Naive thymus-derived CD8-positive, alpha-beta T cell (primary cell): ENCODE measurements at places on chromosomes 7 and 10. TPM values are rescaled to one million over a fixed set of nuclear protein-coding genes. Genes with fewer than 3 reads are reported as not detected.

DLX5 gene
- not detected for total RNA-seq

- no peaks in the 10 kb centered on the region for H3K36me3 ChIP-seq
- H3K27me3 ChIP-seq: no peaks in the 10 kb centered on the region
- no peaks in the 10 kb centered on the region for H3K4me1 ChIP-seq
- no peak for DNase-seq
Observed at GRCh38 chr7:46583656-46584055, 662.6 kb upstream of the IGFBP3 start.

DNA sequence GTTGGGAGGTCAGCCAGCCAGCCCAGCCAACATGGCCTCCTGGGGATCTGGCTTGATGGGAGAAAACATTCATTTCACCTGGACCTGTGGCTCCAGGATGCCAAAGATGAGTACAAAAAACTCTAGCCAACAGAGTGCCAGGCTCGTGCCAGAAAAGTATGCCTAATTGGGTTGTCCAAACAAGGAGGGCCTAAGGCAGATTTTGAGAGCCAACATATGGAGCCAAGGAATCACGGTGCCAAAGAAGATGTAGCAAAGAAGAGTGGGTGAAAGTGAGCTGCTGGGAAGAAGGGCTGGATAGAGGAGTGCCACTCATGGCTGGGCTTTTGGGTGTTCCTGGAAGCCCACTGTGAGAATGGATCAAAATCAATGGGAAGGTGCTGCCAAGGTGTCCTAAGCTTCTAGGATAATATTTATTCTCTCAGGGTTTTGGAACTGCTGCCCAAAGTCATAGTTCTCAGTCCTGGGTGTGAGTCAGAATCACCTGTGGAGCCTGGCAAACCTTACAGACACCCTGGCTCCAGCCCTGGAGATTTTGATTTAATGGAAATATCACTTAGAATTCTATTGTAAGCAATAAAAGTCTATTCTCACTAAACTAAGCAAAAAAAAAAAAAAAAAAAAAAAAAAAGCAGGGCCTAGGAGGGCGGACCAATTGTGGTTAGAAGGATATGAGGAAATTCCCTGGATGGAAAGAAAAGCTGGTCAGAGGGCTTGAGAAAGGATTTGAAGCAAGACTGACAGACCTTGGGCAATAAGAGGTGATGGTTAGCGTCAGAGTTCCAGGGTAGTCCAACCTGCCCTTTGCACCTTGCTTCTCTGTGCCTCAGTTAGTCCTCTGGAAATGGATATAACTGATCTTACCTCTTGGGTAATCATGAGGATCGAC is 182.2 kb upstream of the PRR15 start:
- H3K27ac ChIP-seq: no peak overlapping the region
- no peaks in the 10 kb centered on the region for H3K27me3 ChIP-seq
- no peak for DNase-seq
- H3K4me1 ChIP-seq: no peaks in the 10 kb centered on the region
- H3K4me3 ChIP-seq: no peak overlapping the region

DNA sequence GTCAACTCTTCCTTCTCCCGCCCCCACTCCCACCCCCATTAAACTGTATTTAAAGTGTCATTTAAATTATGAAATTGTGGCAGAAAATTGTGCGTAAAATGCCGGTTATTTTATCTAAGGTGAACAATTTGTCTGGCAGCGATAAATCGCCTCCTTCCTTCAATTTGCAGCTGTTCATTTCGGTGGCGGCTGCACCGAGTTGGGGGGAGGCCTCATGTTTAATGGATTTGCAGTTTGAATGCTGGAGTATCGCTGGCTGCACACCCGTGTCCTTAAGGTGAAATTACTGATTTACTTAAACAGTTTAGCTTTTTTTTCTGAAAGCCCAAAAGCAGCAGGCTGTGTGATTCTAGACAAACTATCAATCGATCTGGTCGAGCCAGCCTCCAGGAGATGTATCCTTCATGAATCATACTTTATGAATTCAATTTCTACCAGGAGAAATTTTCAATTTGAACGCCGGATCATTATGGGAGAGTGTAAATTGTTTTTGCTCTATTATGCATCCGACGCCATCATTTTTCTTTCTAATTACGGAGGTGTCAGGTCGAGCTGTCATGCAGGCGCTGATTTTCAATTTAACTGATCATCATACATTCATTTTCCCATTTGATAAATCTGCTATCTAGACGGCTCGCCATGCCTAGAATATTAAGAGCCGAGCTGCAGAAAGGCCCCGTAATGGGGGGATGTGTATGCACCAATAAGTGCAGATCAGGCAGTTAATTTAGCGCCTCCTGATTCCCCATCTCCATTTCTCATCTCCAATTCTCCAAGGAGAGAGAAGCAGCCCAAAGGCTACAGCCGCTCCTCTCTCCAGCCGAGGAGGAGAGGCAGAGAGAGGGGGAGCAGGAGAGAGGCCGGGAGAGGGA is 6.5 kb downstream of the UNCX start:
- no peak for DNase-seq
- H3K4me3 ChIP-seq: no peak overlapping the region
- H3K4me1 ChIP-seq: peaks cover 22% of the 10 kb centered on the region
- peaks cover 40% of the 10 kb centered on the region for H3K27me3 ChIP-seq
